ENCODE measurements at places on chromosomes 1 and 21.

GRCh38 chr21:42616446-42616845 is 37.0 kb upstream of the PDE9A start:
- no peak for DNase-seq

DNA sequence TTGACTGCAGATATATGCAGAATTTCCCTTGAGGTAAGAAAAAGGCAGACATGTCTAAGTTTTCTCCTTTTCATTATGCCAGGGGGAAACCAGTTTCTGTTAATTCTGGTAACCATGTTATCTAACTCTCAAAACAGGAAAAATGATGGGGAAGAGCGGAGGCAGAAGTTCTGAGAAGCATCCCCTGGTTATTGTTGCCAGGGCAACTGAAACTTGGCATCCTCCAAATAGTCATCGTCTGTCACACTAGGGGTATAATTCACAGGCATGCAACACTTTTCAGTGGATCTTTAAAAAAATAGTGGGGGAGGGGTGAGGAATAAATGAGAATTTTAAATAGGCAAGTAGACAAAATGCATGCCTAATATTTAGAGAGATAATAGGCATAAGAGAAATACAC is 715.3 kb upstream of the CXADR start:
- no peak for DNase-seq

GRCh38 chr21:44767834-44768831 is 33.5 kb downstream of the UBE2G2 start:
- DNase-seq: peak; percentile 31

- DNase-seq: no peak
Measured at GRCh38 chr1:119226913-119227312, 86.5 kb upstream of the WARS2 start.

GRCh38 chr21:44517175-44517899 is 22.7 kb downstream of the KRTAP10-1 start:
- DNase-seq: no peak

DNA sequence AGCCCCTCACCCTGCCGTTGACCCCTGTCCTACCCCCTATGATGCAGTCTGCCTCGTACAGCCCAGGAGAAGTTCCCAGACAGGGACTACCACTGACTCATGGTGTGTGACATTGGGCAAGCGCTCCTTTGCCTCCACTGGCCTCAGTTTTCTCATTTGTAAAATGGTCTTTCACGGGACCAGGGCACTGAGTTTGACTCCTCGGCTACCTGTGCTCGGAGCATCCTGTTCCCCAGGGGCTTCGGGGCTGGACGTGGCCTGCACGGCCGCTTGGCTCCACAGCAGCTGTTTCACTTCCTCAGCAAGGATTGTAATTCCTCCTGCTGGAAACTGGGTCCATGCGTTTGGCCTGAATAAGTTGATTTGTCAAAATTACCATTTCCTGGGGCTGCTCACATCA is 277.3 kb downstream of the MATN1 start:
- no peak for DNase-seq

DNA sequence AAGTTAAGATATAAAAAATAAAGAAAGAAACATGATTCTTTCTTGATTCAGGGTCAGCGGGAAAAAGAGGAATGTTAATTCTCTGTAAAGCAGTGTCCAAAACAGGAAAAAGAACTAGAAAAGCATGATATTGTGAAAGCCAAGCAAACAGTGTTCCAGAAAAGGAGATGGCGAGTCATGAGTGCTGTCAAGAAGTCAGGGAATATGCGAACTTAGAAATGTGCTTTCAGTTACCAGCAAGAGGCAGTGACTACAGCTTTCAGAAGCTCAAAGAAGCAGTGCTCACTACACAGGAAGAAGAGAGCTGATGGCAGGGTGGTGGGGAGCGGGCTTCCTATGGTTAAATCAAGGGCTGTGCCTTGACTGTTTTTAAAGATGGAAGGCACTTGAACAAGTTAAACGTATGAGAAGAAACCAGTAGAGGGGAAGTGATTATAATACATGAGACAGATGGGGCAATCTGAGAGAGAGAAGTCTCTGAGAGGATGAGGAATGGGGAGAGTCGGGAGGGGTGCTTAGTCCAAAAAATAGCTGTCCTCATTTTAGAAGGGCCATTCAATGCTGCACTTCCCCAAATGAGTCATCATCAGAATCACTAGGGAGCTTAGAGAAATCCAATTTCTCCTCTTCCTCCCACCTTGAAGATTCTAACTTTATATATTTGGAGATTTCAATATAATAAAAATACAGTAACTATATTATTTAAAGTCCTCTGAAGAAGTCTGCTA is 90.4 kb downstream of the KCNK1 start:
- DNase-seq: no peak

DNA sequence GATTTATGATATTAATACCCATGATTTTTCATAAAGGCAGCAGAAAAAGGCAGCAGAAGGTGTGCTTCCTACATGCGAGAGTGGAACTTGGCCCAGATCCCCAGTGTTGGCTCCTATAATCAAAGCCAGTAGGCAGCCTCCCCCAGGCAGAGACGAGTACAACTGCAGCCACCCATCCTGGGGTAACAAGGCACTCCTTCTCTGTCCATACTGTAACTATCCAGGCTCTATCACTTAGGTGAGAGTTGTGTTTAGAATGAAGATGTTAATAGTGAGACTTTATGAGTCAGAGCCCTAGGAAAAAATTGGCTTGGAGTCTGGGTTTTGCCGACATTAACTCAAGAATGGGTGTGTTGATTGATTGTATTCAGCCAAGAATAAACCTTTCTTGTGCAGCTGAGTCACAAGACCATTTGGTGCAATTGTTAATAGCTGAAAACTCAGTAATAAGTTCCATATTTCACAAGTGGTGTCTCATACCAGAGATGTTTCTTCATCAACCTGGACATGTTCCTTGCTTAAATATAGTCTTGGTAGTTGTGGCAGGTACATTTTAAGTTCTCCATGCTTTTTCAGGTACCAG is 322.3 kb downstream of the DUSP10 start:
- no peak for DNase-seq

DNA sequence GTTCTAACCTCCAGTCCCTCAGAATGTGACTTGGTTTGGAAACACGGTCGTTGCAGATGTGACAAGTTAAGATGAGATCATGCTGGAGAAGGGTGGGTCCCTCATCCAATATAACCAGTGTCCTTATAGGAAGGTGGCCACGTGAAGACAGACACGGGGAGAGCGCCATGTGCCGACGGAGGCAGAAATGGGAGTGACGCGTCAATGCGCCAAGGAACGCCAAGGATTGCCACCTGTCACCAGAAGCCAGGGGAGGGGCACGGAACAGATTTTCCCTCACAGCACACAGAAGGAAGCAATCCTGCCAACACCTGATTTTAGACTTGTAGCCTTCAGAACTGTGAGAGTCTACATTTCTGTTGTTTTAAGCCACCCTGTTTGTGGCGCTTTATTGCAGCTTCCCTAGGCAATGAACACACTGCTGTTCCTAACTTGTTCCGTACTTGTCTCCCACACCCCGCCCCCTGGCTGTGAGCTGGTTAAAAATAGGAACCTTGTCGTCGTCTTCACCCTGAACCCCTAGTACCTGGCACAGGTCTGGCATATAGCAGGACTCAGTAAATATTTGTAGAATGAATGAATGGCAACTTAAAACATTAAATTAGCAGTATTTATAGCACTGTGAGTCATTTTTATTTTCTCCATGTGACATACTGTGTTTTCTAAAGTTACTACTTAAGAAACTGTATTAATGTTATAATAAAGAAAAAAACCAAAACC is 14.2 kb downstream of the RIMS3 start:
- no peak for DNase-seq

DNA sequence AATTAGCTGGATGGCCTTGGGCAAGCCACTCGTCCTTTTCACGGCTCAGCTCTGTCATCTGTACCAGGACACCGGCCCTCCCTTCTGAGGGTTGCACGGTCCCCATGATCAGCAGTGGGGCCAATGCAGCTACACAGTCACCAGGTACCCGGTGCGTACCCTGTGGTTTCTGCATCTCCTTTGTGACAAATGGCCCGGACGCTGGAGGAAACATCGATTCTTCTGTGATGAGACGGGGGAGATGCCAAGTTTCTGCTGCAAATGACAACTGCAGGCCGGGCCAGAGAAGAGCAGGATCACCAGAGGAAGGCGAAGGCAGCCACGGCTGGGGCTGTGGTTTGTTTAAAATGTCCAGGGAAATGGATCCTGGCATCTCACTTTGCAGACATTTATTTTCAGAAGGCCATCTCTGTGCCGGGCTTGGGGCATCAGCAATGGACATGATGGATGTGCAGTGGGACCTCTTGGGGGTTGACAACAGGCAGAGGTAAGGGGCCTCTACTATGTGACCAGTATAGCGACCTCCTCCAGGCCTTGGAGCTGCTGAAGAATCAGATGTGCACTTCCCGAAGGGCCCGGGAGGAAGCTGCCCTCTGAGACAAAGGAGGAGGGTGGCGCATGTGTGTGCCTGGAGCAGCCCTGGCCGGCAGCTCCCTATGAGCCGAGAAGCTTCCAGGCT is 221.9 kb upstream of the C1orf174 start:
- DNase-seq: no peak

DNA sequence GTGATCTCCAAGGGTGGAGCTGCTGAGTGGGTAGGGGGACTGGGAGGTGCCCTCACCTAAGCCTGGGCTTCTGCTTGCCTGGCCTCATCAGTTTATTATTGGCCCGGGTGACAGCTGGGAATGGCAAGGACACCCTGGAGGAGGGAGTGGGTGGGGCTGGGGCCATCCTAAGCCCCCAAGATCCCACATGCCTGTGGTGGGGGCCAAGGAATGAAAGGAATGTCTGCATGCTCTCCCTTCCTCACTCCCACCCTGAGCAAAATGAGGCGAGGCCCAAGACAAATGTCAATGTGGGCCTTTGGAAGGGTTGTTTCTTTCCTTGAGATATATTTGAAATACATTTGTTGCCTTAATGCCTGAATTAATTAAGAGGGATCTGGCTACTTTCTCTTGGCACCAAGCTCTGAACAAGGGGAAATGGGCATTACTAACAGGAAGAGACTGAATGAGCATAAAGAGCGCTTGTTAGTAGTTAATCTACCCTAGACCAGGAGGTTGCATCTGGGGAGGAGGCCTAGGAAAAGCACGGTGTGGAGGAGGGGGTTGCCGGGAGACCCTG is 19.7 kb upstream of the CHI3L1 start:
- no peak for DNase-seq

- no peak for DNase-seq
Measured at GRCh38 chr1:26915204-26915842, 1.5 kb upstream of the NR0B2 start.

DNA sequence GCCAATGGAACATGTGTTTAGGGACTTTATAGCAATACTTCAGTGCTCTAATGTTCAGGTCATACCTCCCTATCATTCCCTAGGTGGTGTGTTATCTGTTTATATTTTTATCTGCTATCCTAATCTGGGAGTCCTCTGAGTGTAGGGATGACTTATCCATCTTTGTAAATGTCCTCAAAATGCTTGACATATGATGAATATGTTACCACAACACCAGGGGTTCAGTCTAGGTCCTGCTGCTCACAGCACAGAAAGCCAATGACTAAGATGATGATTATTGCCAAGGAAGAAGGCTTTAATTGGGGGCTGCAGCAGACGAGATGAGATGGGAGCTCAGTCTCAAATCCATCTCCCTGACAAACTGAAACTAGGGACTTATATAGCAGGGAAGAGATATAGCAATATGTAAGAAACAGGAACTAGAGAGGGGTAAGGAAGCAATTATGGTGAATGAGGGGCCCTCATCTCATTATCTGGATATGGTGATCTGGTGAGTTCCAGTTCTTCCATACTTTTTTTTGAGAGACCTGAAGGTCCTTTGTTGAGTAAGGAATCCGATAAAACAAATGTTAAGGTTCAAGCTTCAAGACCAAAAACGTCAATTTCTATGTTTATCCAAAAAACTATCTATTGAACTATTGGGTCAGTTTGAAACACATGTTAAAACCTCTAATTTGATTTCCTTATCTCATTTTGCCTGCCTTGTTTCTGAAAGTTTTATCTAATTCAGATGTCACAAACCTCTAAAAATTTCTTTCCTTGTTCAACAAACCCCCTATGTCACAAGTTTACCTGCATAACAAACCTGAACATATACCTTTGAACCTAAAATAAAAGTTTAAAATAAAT is 256.7 kb upstream of the CACYBP start:
- no peak for DNase-seq

Measured in NCI-H2107 (cell line).